ENCODE measurements at places on chromosomes 2 and 18.
A peak's percentile ranks its signal among the peaks of the same experiment; 100 is the strongest.

- DNase-seq: no peak
These were observed 82.0 kb upstream of the MEX3C start for GRCh38 chr18:51279367-51279984.

GRCh38 chr2:215876139-215876936 is 137.0 kb downstream of the MREG start:
- no peak for DNase-seq

DNA sequence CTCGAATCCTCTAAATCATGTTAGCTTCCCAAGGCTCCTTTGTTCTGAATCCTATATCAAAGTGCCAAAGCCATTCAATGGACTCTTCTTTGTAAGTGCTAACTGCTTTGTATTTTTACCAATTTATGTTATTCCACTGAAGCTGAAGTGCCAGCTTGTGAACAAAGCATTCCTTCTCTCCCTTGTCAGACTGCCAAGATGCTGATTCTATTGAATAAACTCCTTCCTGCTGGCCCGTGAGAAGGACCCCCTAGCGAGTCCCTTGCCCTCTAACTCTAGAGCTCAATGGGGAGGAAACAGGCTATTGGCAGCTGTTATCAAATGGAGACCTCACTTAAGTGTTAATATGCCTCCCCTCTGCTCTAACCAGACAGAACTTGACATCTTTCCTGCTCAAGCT is 1097.9 kb upstream of the CNTNAP5 start:
- DNase-seq: no peak

DNA sequence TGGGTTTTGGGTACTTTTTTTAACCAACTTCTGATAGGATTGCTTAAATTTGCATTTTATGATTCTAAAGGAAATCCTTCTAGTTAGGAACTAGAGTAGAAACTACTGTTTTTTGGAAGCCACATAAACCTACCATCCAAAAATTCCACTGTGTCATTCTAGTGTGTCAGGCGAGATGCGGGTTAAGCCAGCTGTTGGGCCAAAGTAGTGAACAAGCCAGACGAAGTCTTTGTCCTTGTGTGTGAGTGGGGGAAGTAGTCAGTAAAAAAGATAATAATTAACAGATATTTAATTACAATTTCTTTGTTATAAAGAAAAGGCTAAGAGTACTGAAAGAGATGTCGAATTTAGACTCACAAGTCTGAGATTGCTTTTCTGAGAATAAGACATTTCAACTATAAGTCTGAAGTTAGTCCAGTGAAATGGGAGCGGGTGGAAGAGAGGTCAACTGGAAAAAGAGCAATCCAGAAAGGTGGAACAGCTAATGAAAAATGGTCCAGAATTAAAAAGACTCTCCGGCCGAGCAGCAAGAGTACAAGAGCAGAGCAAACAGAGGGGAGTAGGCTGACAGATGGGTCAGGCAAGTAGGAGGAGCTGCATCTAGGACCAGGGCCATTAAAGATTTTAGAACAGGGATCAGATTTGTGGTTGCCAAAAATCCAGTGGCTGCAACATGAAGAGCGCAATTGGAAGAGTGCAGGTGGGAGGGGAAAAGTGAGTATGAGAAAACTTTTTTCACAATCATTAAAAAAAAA is 1.5 kb downstream of the EPB41L5 start:
- DNase-seq: peak; percentile 23

DNA sequence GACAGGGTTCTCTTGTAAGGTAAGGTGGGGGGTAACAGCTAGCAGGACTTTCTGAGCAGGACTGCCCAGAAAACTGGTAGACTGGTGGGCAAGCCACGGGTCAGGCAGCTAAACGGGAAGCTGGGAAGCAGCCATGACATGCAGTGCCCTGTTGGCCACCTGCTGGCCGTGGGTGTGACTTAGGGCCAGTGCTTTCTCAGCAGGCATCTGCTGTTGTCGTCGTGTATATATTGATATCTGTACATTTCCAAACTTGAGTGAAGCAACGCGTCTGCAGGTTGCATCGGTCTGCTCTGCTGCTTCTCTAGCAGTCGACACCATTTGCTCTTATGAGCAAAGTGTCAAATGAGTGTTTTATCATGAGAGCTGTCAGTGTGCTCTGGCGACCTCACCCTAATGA is 31.0 kb downstream of the COA5 start:
- no peak for DNase-seq

DNA sequence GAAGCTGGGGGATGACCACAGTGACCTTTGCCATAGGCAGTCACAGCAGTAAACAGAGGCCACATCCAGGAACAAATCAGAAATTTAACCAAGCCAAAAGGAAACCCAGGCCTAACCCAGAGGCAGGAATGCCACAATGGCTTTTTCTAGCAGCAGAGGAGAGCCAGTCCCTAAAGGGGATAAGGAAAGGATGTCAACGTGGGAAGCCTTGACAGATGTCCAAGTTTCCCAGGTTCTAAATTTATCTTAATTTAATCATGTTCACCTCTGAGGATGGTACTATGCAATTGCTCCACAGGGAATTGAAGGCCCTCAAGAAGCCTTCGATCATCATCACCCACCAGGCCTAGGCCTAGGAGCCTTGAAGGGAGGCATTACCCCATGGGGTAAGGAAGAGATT is 374.7 kb downstream of the TNS1 start:
- DNase-seq: no peak

GRCh38 chr2:96771796-96772618 is 11.3 kb downstream of the CNNM4 start:
- DNase-seq: no peak

- no peak for DNase-seq
These were observed 10.2 kb downstream of the RALB start for GRCh38 chr2:120262761-120263428.

GRCh38 chr2:99279969-99280695 is 20.9 kb downstream of the LYG1 start:
- DNase-seq: no peak

GRCh38 chr2:20986024-20986939 is 57.6 kb downstream of the APOB start:
- no peak for DNase-seq

DNA sequence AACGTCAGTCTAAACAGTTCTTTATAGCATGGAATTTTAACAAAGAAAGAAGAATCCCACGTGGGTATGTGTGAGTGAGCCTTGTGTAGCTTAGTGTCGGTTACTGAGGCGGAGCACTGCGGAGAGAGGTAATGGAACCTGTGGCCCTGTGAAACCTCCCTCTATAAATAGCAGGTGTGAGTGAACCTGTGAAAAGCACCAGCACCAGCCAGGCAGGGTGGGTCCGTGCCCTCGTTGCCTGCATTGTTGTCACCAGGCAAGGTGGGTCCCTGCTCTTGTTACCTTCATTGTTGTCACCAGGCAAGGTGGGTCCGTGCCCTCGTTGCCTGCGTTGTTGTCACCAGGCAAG is 4.7 kb downstream of the CTDP1 start:
- no peak for DNase-seq

DNA sequence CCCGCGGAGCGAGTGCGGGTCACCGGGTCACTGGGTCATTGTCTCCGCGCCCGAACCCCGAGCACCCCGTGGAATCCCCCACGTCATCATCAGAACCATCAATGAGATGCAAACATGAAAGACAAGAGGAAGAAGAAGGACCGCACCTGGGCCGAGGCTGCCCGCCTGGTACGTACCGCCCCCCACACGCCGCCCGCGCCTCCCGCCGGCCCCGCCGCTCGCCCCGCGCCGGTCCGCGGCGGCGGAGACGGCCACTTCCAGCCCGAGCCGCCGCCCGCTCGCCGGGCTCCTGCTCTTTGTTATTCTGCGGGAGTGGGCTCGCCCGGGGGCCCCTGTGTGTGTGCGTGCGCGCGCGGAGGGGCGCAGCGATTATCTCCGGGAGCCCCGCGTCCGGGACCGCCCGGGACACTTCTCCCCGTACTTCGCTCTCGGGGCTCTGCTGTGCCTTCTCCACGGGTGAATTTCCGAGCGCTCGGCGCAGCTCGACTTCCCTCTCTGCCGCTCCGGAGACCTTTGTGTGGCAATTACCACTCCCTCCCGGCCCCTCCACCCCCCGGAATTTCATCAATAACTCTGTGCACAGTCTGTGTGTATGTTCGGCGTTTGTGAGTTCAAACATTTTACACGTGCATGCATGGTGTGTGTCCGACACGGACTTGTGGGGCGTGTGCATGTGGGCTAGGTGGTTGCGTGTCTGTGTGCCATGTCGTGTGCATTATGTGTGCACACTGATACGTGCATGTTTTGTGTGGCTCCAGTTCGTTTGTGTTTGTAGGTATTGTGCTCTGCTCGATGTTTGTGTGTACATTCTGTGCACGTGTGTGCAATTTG is 714 bp downstream of the ASXL3 start:
- peak; percentile 32 for DNase-seq

DNA sequence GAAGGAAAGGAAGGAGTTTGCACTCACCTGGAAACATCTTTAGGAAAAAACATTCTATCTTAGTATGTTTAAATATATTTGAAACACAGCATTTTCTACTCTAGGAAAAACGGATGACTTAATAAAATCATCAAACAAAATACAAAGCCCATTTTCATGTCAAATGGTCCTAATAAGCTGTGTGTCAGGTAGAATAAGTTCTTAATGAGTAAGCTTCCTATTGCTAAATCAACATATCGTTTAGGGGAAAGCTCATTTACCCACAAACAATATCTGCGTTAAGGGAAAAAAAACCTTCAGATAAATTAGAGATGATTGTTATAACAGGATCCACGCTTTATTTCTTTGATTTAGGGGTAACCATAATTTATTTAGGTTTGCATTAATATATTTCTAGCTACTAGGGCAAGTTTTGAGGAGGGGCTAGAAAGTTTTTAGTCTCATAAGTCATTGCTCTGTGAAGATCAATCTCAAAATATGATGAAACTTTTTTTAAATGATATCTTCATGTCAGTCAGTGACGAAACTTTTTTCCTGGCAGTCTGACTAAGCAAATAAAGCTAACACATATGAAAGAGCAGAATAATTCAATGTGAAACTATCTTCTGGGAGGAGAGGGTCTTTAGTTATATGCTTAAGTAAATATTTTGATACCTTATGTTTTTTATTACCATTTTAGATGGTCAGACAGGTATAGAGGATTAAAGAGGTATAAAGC is 147.1 kb downstream of the WDSUB1 start:
- no peak for DNase-seq

GRCh38 chr18:57003342-57003741 is 143.5 kb upstream of the BOD1L2 start:
- DNase-seq: no peak

DNA sequence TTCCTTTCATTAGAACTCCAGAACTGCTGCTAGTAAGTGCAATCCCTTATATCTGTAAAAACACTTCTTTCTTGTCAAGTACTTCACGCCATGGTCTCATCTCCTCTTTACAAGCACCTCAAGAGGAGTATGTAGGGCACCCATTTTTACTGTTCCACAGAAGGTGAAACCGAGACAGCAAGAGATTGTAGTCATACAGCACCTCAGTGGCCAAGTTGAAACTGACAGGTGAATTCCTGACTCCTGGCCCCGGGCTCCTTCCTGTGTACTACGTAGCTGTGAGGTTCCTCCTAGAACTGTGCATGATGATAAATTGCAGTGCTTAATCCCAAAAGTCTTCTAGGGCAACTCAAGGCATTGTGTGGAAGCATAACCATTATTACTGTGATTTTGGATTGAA is 131.5 kb upstream of the MEIS1 start:
- no peak for DNase-seq

GRCh38 chr2:7835151-7835550 is 846.7 kb upstream of the ID2 start:
- no peak for DNase-seq

DNA sequence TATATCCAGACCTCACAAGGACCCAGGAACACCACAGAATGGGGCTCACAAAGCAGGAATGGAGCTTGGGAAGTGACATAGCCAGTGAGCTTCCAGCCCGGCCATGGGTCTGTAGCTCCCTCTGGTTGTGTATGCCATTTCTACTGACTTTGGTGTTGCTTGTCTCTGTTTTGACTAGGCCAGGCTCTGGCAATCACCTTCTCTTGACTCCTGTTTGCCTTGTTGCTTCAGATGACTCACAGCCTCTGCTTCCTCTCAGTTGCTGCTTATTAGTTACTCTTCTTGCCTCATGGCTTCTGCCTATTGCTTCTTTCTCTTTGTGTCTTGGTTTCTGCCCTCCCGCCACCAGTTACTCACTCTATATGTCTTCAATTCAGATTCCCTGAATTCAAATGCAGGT is 15.8 kb upstream of the IER3IP1 start:
- DNase-seq: no peak

DNA sequence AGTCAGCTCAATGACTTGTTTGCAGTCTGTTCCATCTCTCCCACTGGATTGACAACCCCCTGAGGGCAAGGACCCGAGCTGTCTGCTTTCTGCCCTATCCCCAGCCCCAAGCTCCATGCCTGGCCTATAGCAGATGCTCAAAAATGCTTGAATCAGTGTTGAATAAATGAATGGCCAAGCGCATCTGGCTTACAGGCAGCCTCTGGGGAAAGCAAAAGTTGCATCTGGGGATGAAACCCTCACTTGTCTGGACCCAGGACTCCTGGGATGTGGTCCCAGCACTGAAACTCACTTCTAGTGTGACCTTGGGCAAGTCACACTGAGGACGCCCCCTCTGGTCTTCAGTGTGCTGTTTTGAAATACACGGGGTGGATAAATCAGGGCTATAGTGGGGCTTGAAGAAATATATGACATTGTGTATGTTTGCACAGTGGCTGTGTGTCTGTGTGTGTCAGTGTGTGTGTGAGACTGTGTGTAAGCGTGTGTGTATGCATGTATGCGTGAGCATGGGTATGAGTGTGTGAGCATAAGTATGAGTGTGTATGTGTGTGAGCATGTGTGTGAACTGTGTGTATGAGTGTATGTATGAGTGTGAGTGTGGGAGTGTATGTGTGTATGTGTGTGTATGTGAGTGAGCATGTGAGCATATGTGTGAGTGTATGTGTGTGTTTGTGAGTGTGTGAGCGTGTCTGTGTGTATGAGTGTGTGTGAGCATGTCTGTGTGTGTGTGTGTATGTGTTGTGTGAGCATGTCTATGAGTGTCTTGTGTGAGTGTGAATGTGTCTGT is 27.8 kb upstream of the TNS1 start:
- no peak for DNase-seq

- no peak for DNase-seq
These were observed 139.8 kb downstream of the GPD2 start for GRCh38 chr2:156576005-156576404.

DNA sequence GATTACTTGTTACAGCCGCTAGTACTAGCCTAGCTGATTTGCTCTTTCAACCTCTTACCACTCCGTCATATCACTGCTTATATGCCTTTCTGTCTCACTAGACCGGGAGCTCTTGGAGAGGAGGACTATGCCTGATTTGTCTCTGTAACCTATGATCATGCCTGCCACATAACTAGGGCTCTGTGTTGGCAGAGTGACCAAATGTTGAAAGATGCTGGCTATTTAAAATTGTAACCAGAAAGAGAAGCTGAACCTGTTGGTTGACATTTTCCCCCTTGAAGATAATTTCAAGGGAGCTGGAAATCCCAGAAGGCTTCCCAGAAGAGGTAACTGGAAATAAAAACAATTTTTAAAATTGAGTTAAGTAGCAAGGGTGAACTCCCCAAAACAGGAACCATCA is 124.1 kb upstream of the MYCN start:
- no peak for DNase-seq

All from NCI-H2171 (cell line).